ENCODE measurements at places on chromosomes 16 and 17. TPM values are rescaled to one million over a fixed set of nuclear protein-coding genes. Genes with fewer than 3 reads are reported as not detected.

Gene RPH3AL
- polyA plus RNA-seq, result 7.7 TPM

Gene TM4SF5
- polyA plus RNA-seq, result 0.17 TPM

Gene TBC1D3G
- polyA plus RNA-seq, result 79.7 TPM

GRCh38 chr17:44559634-44560554, 2.6 kb downstream of the FZD2 start:
- DNase-seq, result no peak

DNA sequence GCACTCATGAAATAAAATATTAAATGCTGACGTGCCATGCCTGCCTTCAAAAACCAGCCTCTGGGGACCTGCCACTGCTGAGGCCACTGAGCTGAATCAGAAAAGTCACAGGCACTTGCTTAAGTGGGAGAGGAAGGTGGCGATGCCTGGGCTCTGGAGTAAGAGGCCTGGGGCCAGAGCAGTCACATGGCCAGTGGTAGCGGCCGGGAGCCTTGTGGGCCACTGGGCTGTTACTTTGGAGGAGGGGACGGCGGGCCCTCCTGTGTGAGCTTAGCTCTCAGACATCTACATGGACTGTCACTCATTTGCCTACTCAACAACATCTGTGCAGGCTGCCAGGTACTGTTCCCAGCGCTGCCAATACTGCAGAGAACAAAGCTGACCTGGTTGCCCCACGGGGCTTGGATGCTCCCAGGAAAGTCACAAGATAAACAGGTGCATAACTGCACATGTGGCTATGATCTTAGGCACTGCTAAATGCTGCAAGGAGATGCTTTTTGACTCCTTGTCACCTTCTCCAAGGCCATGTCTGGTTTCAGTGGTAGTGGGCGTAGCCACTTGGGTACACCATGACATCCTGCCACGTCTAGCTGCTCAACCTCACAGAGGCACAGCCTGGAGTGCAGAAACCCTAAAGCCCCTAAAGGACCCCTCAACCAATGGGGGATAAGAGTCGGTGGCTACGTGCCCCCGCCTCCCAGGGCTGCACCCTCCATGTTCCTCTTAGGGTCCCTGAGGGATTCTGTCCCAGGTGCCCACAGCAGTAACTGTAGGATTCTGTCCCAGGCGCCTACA, 11.6 kb downstream of the COTL1 start:
- no peak for DNase-seq

- DNase-seq, result no peak
Observed at GRCh38 chr17:39863244-39863917, 731 bp downstream of the IKZF3 start.

Gene FOXN1
- polyA plus RNA-seq, result not detected
